Smooth muscle cell of the umbilical artery (primary cell): ENCODE measurements at places on chromosomes 12 and 14. TPM values are rescaled to one million over a fixed set of nuclear protein-coding genes. Genes with fewer than 3 reads are reported as not detected.

The C1R gene
- 22.7 and 129 TPM in 2 replicates for total RNA-seq

The MGAT2 gene
- total RNA-seq, result 101 and 102 TPM in 2 replicates

The TMEM119 gene
- total RNA-seq, result 2.3 and 24.9 TPM in 2 replicates

The LMNTD1 gene
- total RNA-seq, result 0.51 TPM in 1 of 2 replicates, not detected in the other

The CLEC2A gene
- total RNA-seq, result not detected in 2 replicates

The OAS2 gene
- total RNA-seq, result 0.18 and 0.30 TPM in 2 replicates

The TBX3 gene
- total RNA-seq, result 42.5 and 71.8 TPM in 2 replicates

The ARHGEF40 gene
- 50.5 and 81.2 TPM in 2 replicates for total RNA-seq

The ADCY4 gene
- total RNA-seq, result 0.59 and 0.97 TPM in 2 replicates

The RGS6 gene
- total RNA-seq, result not detected in 2 replicates

The ZC2HC1C gene
- total RNA-seq, result 0.60 and 0.89 TPM in 2 replicates

The ZDHHC22 gene
- total RNA-seq, result not detected in 2 replicates

The SMIM41 gene
- total RNA-seq, result 0.23 TPM in 1 of 2 replicates, not detected in the other

The NTS gene
- total RNA-seq, result 14.6 and 34.0 TPM in 2 replicates
